ENCODE measurements at places on chromosomes 3 and 15.
A peak's percentile ranks its signal among the peaks of the same experiment; 100 is the strongest.

- peak; percentile 31 for DNase-seq
These were observed 530.6 kb upstream of the IL12A start for GRCh38 chr3:159458010-159458409.

- no peak for DNase-seq
These were observed 524.7 kb upstream of the ZNF717 start for GRCh38 chr3:76310089-76310488.

- DNase-seq = no peak
These were observed 36.5 kb downstream of the NSUN3 start for GRCh38 chr3:94099311-94099710.

DNA sequence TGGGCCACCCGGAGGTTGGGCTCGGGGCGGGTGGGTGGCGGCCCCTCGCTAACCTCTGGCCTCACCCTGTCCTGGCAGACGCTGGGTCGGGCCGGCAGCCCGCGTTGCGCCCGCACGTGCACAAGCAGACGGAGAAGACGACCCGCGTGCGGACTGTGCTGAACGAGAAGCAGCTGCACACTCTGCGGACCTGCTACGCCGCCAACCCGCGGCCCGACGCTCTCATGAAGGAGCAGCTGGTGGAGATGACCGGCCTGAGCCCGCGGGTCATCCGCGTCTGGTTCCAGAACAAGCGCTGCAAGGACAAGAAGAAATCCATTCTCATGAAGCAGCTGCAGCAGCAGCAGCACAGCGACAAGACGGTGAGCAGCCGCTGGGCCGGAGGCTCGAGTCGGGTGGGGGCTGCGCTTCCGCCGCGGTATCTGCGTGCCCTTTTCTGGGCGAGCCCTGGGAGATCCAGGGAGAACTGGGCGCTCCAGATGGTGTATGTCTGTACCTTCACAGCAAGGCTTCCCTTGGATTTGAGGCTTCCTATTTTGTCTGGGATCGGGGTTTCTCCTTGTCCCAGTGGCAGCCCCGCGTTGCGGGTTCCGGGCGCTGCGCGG, 3.7 kb downstream of the ISL2 start:
- peak; percentile 88 for DNase-seq

GRCh38 chr15:24955531-24955921, 739 bp downstream of the SNRPN start:
- no peak for DNase-seq

GRCh38 chr3:67507584-67507983, 146.8 kb downstream of the SUCLG2 start:
- DNase-seq = no peak

DNA sequence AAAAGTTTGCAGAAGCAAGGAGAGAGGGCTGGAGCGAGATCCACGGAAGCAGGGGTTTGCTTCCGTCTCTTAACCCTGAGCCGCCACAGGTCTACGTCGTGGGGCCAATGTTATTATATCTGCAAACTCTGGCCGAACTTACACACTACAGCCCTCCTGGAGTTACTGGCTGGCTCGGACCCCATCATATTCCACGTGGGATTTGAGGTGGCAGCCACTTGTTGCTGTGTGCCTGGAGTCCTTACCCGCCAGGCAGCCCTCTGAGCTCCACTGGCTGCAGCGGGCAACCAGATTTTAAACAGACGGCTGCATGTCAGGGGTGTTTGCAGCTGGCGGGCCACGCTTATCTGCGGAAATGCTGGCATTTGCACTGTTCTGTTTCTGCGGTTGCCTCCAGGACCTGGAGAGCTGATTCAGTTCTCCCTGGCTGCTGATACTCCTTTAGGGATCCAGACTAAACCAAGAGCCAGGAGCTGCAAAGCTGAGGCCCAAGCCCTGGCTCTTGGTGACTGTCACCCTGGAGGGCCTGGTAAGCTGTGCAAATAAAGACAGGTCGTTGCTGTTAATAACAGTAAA, 34.7 kb downstream of the TM2D3 start:
- DNase-seq = peak; percentile 5

- no peak for DNase-seq
These were observed 326.9 kb downstream of the IL5RA start for GRCh38 chr3:2783261-2783660.

GRCh38 chr3:125054449-125055329, 1.1 kb downstream of the HEG1 start:
- DNase-seq = peak; percentile 74

GRCh38 chr3:14706096-14706495, 31.2 kb downstream of the C3orf20 start:
- peak; percentile 14 for DNase-seq

GRCh38 chr3:125481786-125482185, 38.2 kb downstream of the SNX4 start:
- no peak for DNase-seq

DNA sequence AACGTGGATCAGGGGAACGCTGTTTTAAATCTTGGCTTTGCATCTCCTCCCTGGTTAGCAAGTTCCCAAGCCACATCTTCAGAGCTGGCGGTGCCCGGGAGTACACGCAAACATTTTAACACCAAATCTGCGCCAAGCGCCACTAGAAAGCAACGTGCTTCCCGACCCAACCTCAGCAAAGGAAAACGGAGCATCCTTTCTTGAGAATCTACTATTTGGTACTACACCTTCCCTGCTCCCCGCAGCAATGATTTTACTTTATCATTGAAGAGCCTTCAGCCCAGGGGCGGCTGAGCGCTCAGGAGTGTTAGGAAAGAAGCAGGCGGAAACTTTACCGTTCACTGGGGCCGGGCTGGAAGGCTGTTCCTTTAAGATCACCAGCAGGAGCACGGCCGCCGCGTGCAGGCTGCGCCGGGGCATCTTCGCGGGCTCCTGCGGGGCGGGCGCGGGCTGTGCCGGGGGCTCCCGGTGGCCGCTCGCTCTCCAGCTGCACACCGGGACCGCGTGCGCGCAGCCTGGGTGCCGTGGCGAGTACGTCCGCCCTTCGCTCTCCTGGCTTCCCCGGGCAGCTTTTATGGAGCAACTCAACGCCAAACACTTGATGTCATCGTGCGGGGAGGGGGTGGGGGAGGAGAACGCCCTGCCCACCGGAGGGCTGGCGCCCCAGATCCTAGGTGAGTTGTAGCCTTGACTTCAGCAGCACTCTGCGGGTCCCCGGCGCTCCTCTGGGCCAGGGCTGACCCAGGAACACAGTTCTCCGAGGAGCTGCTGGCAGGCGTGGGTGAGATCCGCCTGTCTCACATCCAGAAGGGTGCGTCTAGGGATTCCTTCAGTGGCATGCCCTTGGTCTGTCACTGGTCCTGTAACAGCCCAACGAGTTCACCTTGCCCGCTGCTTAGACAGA, at the start of gene CA12:
TSS of gene CA12 (minus strand) at position 546 of the 904 bp plus-strand sequence. CDS start at position 420, 126 bp downstream.
- DNase-seq = peak; percentile 70

Measured in eye (tissue), 1 donor.